Keratinocyte (primary cell): ENCODE measurements at places on chromosomes 1 and 21.

- no peak for DNase-seq
Observed at GRCh38 chr1:63199706-63200335, 122.5 kb upstream of the FOXD3 start.

DNA sequence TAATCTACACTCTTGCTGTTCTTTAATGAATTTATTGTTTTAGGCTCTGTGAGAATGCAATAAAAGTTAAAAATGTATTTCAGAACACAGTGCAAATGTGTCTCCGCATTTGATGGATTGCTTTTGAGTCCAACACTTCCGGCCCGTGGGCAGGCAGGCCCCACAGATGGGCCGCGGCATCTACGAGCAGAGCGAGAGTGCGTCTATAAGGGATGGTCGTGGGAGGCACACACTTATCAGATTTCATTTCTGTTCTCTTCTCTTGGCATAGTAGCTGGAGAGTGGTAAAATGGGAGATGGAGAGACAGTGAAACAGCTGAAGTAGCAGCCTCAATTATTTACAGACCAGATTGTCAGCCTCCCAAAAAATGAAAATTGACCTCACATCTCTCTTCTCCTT lies 134.2 kb downstream of the NAV1 start:
- no peak for DNase-seq

DNA sequence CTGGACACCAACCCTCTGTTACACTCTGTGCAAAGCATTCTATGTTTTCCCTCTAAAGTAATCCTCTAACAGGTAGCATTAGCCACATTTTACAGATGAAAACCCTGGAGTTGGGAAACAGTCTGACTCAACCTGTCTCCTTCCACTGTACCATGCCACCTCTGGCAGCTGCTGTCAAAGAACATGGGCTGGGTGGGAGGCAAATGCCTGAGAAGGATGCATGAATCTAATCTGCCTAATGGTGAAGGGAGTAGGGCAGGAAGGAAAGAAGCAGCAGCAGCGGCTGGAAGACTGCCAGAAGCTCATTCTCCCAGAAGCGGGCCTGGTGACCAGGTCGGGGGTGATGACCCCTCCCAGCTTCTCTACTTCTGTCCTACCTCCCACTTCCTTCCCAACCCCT lies 21.7 kb downstream of the LRRC71 start:
- no peak for DNase-seq

- DNase-seq = no peak
Observed at GRCh38 chr1:222252788-222253187, 295.1 kb downstream of the HHIPL2 start.

GRCh38 chr1:59967141-59967697 lies 40.6 kb upstream of the CYP2J2 start:
- no peak for DNase-seq

DNA sequence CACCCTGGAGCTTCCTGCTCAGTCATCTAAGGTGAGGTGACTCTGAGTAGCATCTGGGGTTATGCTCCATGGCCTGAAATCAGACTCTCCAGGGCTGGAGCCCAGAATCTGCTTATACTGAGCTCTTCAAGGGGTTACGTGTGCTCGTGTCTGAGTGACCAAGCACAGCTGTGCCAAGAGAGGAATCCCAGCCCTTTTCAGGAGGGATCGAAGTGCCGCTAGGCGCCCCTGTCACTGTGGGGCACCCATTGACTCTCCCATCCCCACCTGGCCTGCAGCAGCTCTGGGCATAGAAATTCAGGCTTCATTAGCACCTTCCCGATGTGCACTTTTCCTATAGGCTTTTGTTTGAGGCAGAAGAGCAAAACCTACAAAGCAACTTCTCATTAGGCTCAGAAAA lies 13.8 kb downstream of the VASH2 start:
- no peak for DNase-seq

DNA sequence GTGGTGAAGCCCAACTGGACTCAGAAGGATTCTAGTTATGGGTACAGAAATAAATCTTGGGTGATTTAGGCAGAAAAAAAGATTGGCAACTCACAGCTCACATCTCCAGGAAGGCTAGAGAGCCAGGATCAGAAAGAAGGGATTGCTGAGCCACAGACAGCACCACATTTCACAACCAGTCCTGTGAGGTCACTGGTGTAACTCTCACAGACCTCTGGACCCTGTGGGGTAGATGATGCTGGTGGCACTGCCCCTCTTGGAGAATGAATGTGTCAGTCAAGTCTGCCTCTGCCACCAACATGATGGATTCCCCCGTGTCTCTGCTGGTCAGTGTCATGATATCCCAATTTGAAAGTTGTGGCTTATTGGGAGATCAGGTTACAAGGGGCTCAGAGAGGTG lies 70.9 kb upstream of the HMCN1 start:
- no peak for DNase-seq

- no peak for DNase-seq
Observed at GRCh38 chr1:101587741-101588140, 350.9 kb downstream of the S1PR1 start.

- no peak for DNase-seq
Observed at GRCh38 chr1:61515096-61515495, 209.8 kb downstream of the TM2D1 start.

DNA sequence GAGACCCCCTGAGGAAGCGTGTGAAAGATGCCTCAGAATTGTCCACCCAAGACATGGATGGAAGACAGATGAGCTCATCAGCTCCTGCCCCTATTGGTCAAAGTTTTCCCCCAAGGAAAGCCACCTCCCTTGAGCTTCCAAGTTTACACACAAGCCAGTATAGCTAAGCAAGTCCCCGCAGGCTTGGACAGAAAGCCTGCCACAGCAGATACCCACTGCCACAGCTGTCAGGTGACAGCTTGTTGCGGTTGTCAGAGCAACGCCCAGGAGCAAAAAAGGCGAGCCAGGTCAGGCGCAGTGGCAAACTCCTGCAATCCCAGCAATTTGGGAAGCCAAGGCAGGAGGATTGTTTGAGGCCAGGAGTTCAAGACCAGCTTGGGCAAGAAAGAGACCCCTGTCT lies 60.9 kb upstream of the IFNAR2 start:
- DNase-seq = no peak

- no peak for DNase-seq
Observed at GRCh38 chr1:99850459-99851291, 514 bp downstream of the AGL start.

DNA sequence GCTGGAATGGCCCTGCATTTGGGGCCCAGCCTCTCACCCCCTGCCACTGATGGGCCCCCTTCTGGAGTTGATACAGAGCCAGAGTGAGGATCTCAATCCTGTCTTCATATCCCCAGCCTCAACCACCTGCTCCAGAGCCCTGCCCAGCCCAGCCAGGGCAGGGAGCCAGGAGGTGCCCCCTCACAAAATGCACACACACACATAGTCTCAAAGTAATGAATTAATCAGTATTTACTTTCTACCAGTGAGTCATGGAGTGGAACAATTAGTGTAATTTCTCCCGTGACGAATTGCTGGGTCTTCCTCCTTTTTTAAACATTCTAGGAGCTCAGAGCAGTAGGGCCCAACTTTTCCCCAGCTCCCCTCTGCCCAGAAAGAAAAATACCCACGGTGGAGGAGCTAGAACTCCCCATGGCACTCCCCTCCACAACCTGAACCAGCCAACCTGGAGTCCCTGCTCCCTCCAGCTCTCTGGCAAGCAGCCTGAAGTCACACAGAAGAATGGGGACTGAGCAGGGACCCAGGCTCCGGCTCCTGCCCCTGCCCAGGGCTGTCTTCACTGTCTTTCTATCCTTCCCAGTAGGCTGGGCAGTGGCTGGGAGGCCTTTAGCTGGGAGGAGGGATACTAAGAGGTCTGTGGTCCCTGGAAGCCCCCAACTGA lies 29.3 kb downstream of the SDC3 start:
- no peak for DNase-seq

- no peak for DNase-seq
Observed at GRCh38 chr1:68145418-68146126, 86.8 kb downstream of the WLS start.

DNA sequence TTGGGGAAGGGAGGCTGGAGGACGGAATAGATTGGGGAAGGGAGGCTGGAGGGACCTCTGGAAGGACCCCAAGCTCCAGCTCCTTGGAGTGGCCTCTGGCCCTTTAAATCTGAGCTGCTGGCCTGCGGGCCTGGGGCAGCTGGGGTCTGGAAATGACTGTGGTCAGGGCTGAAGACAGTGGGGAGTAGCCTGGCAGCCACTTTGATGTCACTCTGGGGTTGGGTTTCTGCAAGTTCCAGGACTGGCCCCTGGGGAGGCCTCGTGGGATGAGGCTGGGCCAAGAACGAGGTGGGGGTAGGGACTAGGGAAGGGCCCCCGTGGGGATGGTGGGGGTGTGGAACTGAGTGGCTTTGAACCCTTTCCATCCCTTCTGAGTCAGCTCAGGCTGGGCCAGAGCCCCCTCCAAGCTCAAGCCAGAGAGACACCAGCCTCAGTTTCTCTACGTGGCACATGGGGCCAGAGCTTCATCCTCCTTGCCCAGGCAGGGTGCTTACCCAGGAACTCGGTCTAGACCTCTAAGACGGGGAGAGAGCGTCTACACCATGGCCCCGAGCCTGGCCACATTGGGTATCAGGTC lies 59.7 kb downstream of the ALPL start:
- no peak for DNase-seq

GRCh38 chr1:11800756-11801433 lies 4.9 kb downstream of the MTHFR start:
- no peak for DNase-seq

DNA sequence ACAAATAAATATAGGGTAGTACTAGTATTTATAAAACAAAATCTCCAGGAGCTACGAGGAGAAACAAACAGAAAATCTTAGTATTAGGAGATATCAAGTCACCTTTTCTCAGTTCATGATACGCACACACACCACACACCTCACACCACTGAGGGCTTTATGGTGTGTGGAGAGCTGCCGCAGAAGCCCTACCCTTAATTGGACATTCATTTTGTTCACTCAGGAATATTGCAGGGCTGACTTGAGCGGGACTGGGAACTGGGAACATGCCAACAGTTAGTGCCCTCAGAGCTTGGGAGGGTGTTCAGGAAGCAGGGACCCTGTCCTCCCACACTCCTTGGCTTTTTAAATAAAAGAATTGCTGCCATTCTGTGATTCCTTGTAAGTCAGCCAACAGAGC lies 386.8 kb downstream of the RYR2 start:
- no peak for DNase-seq

GRCh38 chr21:31387560-31388186 lies 43.6 kb upstream of the TIAM1 start:
- DNase-seq = no peak

GRCh38 chr1:32801096-32801715 lies 16.0 kb downstream of the YARS1 start:
- no peak for DNase-seq

DNA sequence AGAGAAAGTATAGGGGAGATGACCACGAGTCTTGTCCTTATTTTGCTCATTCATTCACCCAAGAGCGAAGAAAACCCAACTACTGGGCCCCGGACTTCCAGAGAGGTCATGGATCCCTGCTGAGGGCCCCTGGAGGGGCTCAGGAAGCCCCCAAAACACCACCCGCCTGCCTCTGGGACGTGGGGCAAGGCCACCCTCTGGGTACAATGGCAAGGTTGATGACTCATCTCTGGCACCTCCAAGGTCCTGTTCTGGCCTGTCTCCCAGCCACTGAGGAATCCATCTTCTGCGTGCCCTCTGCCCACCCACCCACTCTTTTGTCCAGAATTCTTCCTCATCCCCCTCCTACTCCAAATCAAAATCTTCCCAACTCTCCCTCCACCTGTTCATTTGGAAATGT lies 21.3 kb upstream of the PRDM15 start:
- no peak for DNase-seq

DNA sequence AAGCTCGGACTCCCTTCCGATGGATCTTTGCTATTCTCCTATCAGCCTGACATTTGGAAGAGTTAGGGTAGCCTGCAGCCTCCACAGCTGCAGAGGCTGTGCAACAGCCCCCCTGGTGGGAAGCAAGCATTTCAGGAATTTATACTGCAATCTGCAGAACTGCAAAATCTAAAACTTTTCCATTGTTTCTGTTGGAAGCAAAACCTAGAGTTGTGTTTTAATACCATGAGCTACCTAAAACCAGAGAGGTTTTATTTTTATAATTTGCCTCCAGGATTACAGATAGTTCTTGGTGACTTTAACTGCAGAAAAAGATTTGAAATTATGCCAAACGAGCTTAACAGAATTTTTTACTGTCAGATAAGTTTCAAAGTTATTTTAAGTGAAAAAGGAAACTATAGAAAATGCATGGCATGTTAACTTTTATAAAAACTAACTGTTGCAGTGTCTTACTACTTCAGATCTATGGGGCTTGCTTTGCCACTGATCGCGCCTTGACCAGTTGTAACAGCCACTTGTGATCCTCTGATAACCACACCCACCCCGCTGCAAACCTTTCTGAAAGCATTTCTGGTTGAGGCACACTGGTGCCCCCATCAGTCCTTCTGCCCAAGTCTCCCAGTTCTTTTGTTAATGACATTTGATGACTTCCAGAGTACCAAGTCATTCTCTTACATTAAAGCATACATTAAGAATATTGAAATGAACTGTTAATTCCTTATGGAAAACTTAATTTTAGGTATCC lies 64.8 kb downstream of the PRDM2 start:
- DNase-seq = no peak

- no peak for DNase-seq
Observed at GRCh38 chr1:19456968-19457441, 28.3 kb downstream of the CAPZB start.

DNA sequence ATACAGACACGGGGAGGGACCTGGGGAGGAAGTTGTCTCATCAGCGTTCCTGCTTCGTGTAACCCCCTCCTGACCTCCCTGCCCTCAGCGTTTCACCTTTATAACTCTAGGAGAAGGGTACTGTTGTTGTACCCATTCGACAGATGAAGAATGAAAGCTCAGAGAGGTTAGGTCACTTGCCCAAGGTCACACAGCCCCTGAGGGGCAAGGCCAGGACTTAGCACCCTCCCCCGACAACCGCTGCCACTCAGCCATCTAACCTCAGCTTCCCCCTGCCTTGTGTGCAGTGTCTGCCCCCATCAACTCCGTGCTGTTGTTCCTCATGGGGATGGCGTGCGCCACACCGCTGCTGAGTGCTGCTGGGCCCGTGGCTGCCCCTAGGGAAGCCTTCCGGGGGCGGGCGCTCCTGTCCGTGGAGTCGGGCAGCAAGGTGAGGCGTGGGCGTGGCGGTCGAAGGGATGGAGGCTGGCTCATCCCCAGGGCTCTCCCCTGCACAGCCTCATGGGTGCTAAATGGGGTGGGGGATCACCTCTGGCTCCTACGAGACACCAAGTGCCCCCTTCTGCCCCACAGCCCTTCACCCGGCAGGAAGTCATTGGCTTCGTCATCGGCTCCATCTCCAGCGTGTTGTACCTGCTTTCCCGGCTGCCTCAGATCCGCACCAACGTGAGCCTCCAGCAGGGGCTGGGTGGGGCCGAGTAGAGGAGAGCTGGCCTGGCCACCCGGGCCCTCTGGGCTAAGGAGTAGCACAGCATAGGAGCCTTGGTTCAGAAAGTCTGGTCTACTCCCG lies 14.0 kb downstream of the SLC66A1 start:
- no peak for DNase-seq

DNA sequence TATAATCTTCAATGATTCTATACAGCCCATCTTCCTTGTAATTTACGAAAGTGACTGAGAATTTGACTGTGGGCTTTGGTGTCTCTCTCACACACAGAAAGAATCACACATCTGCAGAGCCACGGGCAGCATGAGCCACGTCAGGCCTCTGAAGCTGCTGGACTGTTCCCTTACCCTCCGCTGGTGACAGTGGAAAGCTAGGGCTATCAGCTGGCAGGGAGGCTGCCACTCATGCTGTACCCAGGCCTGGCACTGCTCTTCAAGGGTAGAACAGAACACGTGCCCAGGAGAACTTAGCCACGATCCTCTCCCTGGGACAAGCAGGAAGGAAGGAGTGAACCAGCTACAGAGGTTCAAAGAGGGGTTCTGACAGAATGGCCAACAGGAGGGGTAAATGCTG lies 90.7 kb downstream of the JAK1 start:
- DNase-seq = no peak
